ENCODE measurements at places on chromosomes 13 and 19.

DNA sequence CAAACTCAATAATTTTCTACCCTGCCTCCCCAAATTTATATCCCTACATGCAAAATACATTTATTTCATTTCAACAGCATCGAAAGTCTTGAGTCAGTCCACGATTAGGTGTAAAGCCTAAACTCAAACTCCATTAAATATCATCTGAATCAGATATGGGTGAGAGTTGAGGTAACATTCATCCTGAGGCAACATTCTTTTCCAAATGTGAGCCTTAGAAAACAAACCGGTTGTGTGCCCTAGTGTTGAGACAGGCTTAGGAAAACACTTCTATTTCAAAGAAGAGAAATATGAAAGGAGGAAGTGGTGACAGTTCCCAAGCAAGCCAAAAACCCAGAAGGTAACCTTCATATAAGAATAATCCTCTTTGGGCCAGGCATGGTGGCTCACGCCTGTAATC, 12.1 kb upstream of the ZNF441 start:
- no peak for DNase-seq

DNA sequence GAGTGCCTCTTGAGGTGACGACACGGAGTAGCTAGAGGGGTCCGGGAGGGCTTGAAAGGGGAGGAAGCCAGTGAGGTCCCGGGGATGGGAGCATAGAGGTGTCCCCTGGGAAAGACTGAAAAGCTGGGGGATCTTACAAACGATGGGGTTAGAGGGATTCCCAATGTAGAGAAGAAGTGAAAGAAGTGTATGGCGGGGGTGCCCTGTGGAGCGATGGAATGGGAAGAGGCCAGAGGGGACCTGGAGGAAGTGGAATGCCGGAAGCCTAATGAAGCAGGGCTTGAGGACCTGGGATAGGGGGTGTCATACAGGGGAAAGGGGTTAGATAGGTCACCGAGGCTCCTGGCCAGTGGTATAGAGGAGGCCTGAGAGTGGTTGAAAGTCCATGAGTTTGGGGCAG, 580 bp downstream of the AP2A1 start:
- DNase-seq, result peak; percentile 17

- DNase-seq, result no peak
Observed at GRCh38 chr19:40469011-40469410, 2.2 kb downstream of the SPTBN4 start.

- DNase-seq, result no peak
Observed at GRCh38 chr13:71939186-71939585, 72.2 kb upstream of the DACH1 start.

- peak; percentile 2 for DNase-seq
Observed at GRCh38 chr13:78137404-78138142, 218.9 kb upstream of the EDNRB start.

GRCh38 chr13:74706801-74707200, 572.6 kb upstream of the KLF12 start:
- DNase-seq, result no peak

DNA sequence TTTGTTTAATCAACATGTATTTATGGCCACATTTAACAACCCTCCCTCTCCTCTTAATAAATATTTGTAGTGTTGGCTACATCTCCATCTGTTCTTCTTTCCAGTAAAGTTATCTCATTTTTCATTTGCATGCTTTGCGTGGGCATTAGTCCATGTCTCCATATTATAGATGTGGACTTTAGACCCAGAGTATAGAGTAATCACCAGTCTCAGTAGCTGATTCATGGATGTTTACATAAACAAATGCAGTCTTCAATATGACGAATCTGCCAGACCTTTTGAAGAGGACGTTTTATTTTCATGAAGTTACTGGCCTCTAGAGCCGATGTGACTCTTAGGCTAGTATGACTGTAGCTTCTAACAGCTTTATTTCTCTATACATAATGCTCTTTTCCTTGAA, 1546.2 kb downstream of the OLFM4 start:
- DNase-seq, result no peak

Measured in thyroid gland (tissue), 4 donors.